Stimulated activated CD8-positive, alpha-beta memory T cell treated with anti-CD3 and anti-CD28 coated beads, Interleukin-15, amount 100 ng/mL, for 4 hours (primary cell): ENCODE measurements at places on chromosomes 11 and 22.

- DNase-seq = no peak
Observed at GRCh38 chr22:49704345-49705215, 123.1 kb downstream of the BRD1 start.

- no peak for DNase-seq
Observed at GRCh38 chr11:117171404-117172061, 7.0 kb upstream of the SIDT2 start.

- DNase-seq = no peak
Observed at GRCh38 chr11:63892228-63892627, 24.7 kb downstream of the RCOR2 start.

DNA sequence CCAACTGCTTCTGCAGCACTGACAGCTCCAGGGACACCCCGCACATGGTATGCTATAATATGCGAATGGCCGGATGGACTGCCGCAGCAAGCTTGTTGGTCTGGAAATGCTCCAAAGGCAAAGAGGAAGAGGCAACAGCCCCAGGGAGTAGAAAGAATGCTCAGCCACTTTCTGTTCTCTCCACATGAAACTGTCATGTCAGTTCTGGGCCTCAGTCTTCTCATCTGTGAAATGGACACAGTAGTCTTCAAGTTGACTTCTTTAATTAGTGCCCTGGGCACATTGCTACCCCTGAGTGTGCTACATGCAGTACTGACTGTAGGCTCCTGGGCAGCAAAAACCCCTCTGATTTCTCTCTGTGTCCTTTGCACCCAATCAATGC lies 19.9 kb downstream of the IL10RA start:
- no peak for DNase-seq

DNA sequence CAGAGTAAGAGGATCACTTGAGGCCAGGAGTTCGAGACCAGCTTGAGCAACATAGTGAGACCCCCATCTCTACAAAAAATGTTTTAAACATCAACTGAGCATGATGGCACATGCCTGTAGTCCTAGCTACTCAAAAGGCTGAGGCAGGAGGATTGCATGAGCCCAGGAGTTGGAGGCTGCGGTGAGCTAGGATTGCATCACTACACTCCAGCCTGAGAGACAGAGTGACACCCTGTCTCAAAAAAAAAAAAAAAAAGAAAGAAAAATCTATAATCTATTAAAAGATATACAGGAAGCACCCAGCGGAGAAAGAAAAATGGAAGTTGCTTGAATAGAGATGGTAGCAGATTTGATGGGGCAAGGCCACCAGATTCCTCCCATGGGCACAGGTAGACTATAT lies 61.8 kb downstream of the FAM83F start:
- DNase-seq = no peak

DNA sequence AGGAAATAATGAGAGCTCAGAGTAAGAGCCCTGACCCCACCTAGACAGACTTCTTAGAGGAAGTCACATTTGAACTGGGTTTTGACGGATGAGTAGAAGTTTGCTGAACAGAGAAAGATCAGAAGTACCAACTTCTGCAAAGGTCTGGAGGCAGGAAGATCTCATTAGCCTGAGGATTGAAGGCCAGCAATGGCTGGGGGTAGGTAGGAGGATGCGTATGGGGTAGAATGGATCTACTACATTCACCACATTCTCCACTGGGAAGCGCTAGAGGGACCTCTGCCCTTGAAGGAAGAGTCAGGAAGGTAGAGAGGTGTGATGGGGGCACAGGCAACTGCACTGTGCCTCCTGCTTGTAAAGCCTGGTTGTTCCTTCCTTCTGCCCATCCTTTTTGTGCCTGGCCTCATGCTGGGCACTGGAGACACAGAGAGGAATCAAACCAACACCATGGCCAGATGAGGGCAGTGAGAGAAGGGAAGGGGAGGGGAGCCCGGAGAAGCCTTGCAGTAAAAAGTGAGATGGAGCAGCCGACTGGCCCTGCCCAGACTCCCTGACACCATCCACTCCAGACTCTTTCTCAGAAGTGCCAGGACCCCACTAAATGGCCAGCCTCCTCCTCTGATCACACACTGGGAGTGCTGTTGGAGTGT lies 4.9 kb downstream of the TPBGL start:
- no peak for DNase-seq

DNA sequence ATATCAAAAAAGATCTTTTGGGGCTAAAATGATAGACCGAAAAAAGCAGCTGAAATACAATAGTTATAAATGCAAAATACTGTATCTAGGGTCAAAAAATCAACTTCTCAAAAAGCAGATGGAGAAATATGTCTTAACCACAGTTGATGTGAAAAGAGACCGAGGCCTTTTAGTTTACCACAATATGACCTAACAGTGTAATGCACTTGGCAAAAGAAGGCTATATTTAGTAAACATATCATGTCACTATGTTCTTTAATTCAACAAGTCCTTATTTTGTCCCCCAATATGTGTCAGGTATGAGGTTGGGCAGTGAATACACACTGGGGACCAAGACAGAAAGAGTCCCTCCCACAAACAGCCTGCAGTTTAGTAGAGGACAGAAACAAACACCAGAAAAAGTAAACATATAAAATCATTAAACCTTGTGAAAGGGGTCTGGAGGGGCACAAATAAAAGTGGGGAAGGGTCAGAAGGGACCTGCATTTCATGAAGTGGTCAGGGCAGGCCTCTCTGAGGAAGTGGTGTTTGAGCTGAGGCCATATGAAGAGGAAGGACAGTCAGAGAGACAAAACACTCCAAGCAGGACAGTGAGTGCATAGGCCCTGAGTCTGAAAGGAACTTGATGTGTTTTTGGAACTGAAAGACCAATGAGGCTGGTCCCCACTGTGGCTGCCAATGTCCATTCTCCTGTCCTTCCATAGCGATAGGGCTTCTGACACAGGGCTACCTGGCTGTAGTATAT lies 53.4 kb downstream of the LIF start:
- no peak for DNase-seq

DNA sequence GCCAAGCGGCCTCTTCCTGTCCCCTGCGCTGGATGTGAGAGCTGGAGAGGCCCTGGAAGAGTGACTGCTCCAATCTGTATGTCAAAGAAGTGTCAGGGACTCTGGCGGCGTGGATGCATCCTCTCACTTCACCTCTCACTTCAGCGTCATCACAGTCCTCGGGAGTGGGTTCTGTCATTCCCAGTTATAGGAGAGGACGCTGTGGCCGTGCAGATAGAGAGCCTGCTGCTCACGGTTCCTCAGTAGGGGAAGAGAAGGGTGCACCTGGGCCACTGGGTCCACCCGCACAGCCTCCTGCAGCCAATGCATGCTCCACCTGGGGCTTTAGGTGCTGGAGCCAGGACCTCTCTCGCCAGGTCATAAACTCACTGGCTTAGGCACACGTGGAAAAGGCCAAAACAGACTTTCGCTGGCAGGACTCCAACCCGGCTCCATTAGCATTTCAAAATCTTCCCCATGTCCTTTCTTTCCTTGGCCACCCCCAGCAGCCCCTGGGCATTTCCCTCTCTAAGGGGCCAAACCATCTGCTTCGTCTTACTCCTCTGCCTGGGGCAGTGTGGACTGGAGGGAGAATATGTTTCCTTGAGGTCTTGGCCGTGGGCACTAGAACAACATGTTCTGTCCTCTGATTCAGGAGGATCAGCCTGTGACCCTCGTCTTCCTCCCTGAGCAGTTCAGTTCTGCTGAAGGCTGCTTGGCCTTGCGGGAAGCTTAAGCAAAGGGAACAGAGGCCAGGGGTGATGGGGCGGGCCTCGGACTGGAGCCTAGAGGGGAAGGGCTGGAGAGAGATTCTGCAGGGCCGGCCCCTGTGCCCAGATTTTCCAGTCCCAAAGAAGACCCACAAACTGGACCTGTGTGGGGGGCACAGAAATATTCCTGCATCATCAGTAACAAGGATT lies 57.8 kb downstream of the ST14 start:
- no peak for DNase-seq

GRCh38 chr11:128146926-128147605 lies 440.3 kb downstream of the ETS1 start:
- DNase-seq = no peak
